ENCODE measurements at places on chromosomes 2 and 18. TPM values are rescaled to one million over a fixed set of nuclear protein-coding genes. Genes with fewer than 3 reads are reported as not detected.
A peak's percentile ranks its signal among the peaks of the same experiment; 100 is the strongest.

GRCh38 chr2:156481312-156481711 is 45.1 kb downstream of the GPD2 start:
- no peaks in the 10 kb centered on the region for H3K27me3 ChIP-seq
- H3K4me1 ChIP-seq: no peaks in the 10 kb centered on the region
- no peak for DNase-seq
- no peak overlapping the region for H3K27ac ChIP-seq
- no peak overlapping the region for H3K4me3 ChIP-seq
- peaks cover 5% of the 10 kb centered on the region for H3K36me3 ChIP-seq

DNA sequence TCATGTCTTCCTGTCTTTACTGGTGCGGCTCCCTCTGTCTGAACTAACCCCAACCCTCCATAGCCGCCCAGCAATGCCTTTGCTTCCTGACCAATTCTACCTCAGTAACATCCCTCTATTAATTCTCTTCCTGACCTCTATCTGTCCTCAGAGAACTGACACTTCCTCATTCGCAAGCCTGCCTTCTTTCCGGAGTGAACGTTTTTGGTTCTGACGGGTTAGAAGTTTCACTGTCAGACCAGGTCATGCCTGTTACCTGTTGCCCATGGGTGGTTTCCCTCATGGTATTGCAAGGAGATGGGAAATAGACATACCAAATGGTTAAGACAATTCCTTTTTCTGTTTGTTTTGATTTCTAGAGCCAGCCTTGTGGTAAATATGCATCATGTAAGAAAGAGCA is 453.4 kb upstream of the SLC14A2 start:
- no peaks in the 10 kb centered on the region for H3K36me3 ChIP-seq
- H3K27me3 ChIP-seq: no peaks in the 10 kb centered on the region
- H3K4me1 ChIP-seq: no peaks in the 10 kb centered on the region
- H3K4me3 ChIP-seq: no peak overlapping the region

DNA sequence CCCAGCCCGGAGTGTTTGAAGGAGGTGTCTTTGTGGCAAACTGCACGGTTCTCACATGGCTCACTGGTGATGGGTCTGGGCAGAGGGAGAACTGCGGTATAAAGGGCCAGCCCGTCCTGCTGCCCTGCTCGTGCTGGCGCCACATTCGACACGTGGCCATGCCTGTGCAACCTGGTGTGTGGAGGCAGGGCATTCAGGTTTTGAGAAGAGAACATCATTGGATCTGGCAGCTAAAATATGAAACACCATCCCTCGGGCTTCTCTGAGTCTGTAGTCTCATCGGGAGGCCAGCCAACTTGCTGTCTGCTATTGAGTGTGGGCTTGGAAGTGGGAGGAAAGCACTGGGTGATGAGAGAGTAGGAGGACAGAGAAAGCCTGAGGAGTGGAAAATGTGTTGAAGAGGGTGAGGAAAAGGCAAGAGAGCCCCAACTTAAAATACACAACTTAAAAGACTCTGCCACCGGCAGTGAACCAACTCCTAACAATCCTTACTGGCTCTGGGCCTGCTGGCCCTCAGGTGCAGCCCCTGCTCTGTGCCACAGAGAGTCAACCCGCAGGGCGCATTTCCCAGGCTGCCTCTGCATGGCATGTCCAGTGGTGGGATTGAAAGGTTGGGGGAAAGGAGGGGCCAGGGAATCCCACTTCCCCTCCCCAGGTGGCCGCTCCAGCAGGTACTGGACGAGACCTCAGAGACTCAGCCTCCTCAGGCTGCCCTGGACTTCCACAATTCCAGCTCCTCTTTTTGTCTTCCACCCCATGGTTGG is 112.7 kb upstream of the DLX2 start:
- no peak for DNase-seq
- no peaks in the 10 kb centered on the region for H3K27me3 ChIP-seq
- no peaks in the 10 kb centered on the region for H3K36me3 ChIP-seq
- H3K4me3 ChIP-seq: no peak overlapping the region

Gene DCAF17
- total RNA-seq: 29.7 TPM

DNA sequence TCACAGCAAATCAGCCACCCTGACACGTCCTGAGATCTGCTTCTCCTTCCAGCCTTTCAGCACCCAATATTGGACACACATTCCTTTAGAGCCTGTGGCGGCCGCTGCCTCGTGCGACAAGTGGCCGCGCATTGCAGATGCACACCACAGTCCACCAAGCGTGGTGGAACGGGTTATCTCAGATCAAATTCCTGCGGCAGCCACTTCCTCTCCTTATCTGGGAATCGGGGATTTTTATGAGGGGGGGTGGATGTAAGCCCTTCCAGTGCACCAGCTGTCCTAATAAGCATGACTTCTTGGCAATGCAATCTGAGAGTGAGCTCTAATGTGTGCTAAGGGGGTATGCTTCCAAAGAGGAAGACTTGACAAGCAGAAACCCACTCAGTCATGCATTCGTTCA is 18.3 kb upstream of the BMP10 start:
- no peaks in the 10 kb centered on the region for H3K27me3 ChIP-seq
- H3K4me3 ChIP-seq: no peak overlapping the region
- no peaks in the 10 kb centered on the region for H3K4me1 ChIP-seq
- no peaks in the 10 kb centered on the region for H3K36me3 ChIP-seq
- DNase-seq: no peak

GRCh38 chr2:43420389-43420801 is 175.4 kb downstream of the THADA start:
- no peaks in the 10 kb centered on the region for H3K36me3 ChIP-seq
- H3K27ac ChIP-seq: no peak overlapping the region
- peaks cover 17% of the 10 kb centered on the region for H3K4me1 ChIP-seq
- no peaks in the 10 kb centered on the region for H3K27me3 ChIP-seq
- DNase-seq: no peak

DNA sequence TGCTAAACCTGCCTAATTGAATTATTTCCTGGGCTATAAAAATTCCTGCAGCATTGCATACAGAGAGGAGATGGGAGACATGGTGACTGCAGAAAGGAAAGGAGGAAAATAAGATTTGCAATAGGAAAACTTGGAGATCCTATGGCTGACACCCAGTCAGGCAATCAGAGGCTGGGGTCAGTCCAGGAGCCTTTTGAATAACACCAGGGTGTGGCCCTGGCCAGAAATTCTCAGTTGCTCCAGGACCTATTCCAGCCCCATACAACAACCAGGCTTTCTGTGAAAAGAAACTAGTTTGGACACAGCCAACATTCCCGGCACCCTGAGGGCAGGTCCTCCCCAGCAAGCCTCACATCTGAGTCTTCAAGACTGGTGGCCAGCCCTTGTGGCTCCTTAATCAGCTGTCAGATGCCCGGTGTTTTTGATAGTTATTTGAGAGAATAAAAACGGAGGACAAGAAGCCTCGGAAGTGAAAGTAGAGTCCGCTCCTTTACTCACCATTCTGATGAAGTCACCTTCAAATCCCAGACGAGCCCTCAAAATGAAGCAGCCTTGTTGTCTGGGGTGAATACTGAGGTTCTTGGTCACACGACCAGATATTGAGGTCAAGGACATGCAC is 31.1 kb upstream of the GMCL1 start:
- no peaks in the 10 kb centered on the region for H3K36me3 ChIP-seq
- no peak overlapping the region for H3K4me3 ChIP-seq
- H3K27me3 ChIP-seq: no peaks in the 10 kb centered on the region
- DNase-seq: no peak
- H3K4me1 ChIP-seq: peaks cover 39% of the 10 kb centered on the region
- H3K27ac ChIP-seq: peak overlapping the region; percentile 77

- H3K4me3 ChIP-seq: no peak overlapping the region
- H3K27ac ChIP-seq: no peak overlapping the region
- no peak for DNase-seq
- H3K27me3 ChIP-seq: no peaks in the 10 kb centered on the region
- H3K36me3 ChIP-seq: no peaks in the 10 kb centered on the region
- H3K4me1 ChIP-seq: no peaks in the 10 kb centered on the region
Measured at GRCh38 chr2:207110715-207111114, 55.0 kb downstream of the KLF7 start.

DNA sequence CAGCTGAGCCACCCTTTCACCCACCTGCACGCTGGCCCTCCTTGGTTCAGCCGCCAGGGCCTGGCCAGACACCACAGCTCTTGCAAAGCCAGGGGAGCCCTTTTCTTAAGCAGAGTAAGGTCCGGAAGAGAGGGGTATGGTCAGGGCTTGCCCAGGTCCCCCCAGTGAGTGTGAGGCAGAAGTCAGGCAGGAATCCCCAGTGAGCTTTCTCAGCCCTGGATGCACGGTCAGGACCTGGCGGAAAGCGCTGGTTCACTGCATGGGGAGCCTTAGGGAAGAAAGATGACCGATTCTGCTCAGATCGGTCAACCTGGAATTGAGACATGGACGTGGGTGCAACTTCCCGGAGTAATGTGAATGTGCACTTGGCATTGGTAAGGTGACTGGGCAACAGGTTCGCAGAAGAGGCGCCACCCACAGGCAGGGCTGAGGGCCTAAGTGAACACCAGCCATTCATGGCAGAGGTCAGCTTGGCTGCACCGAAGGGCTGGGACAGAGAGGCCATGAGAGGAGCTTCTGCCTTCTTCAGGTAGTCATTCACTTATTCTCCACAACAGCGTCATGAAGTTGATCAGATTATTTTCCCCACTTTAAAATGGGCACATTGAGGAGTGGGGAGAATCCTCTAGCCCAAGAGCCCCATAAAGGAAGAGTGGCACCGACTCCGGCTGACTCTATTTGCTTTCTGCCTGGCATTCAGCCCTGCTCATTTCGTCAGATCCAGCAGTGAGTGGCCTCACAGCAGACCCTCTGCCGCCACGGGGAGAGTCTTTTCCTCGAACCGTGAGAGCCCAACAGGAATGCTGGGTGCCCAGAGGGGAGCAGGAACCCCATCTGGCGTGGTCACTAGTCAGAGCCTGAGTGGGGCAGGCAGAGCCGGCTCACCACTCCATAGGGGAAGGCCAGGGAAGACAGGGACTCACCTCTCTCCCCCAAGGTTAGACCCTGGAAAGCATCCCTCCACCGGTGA is 35.8 kb downstream of the SCTR start:
- H3K36me3 ChIP-seq: no peaks in the 10 kb centered on the region
- DNase-seq: no peak
- no peaks in the 10 kb centered on the region for H3K4me1 ChIP-seq
- H3K4me3 ChIP-seq: no peak overlapping the region

Gene OSR1
- total RNA-seq: 3.9 TPM

Gene TCF23
- not detected for total RNA-seq

DNA sequence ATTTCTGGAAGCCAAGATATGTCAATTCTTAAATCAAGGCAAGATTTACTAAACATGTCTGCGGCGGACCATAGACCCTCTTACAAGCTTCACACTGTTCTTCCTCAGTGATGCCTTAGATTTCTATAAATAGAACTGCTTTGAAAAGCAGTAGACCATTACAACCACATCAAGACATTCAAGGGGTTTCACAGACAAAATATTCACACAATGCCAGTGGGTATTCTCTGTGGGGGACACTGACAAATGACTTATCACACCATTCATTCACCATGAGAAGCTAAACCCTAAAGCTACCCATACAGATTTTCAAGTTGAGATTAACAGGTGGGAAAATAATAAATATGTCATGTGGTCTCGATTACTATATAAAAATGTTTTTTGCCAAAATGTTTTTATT is 15.9 kb upstream of the LRRTM4 start:
- no peaks in the 10 kb centered on the region for H3K4me1 ChIP-seq
- H3K36me3 ChIP-seq: no peaks in the 10 kb centered on the region
- H3K4me3 ChIP-seq: no peak overlapping the region
- H3K27ac ChIP-seq: no peak overlapping the region

DNA sequence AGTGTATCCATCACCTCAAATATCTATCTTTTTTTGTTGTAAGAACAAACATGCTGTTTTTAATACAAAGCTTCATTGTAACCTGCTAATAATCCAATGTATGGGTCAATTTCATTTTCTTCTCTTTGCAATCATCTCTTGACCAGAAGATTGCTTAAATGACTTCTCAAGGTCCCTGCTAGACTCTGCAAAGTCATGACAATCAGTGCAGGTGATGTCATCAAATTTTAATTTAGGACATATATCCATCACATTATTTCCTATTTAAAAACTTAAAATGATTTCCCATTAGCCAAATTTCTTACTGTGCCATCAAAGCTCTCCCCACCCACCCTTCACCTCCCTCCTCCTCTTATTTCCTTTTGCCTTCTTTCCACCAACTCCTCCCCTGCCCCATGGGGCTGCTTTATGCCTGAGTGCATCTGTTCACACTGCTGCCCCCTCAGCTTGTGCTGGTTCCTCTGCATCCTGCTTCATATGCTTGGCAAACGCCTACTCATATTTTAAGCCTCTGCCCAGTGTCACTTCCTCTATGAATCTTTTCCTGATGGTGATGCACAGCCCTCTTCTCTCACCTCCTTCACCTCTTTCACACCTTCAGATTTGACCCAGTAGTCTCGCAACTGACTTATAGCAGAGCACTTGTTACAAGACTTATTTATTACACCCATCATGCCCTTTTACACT is 20.3 kb downstream of the PLEK start:
- DNase-seq: no peak
- no peak overlapping the region for H3K4me3 ChIP-seq
- H3K27me3 ChIP-seq: no peaks in the 10 kb centered on the region
- H3K27ac ChIP-seq: no peak overlapping the region

DNA sequence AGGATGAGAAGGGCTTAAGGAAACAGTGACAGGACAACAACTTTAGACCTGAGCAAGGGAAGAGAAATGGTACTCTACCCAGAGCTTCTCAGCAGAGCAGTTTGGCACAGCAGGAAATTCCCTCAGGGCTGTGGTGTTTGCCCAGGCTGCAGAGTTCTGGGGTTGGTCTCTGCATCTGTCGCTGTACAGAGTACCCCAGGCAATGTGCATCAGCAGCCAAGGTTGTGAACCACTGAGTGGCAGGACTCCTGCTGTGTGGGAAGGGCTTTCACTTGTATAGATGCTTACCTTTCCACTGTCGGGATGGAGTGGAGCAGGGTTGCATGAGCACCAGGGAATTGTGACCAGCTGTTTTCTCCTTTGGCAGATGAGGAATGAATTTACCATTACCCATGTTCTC is 21.2 kb downstream of the STAMBP start:
- no peak for DNase-seq
- peaks cover 5% of the 10 kb centered on the region for H3K4me1 ChIP-seq
- H3K4me3 ChIP-seq: no peak overlapping the region
- H3K36me3 ChIP-seq: peaks cover 7% of the 10 kb centered on the region

Gene C2orf78
- not detected for total RNA-seq

Gene SERPINB7
- not detected for total RNA-seq

Gene MREG
- 7.7 TPM for total RNA-seq

Gene ST6GAL2
- 0.27 TPM for total RNA-seq

DNA sequence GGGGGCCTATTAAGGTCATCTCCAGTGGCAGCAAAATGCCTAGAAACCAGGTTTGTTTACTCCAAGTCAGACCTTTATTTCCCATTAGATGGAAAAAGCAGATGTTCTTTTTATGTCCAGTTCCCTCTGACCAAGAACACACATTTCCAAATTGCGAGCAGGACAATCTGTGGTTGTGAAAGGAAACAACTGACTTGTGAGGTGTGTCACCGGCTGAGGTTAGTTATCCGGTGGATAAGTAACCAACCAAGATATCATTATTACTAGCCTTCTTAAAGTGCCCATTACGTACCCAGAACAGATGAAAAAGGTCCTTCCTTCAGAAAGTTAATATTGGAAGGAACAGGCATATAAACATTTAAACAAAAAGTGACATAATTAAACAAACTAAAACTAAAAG is 112.9 kb downstream of the THADA start:
- no peaks in the 10 kb centered on the region for H3K27me3 ChIP-seq
- H3K4me3 ChIP-seq: no peak overlapping the region
- H3K27ac ChIP-seq: peak overlapping the region; percentile 41

Gene LONRF2
- total RNA-seq: 3.1 TPM

- peak overlapping the region; percentile 83 for H3K4me3 ChIP-seq
- no peaks in the 10 kb centered on the region for H3K27me3 ChIP-seq
- H3K36me3 ChIP-seq: no peaks in the 10 kb centered on the region
Measured at GRCh38 chr2:37343537-37344434, 644 bp upstream of the QPCT start.

- H3K27me3 ChIP-seq: no peaks in the 10 kb centered on the region
- H3K36me3 ChIP-seq: no peaks in the 10 kb centered on the region
Measured at GRCh38 chr2:146681991-146682390, 1162.8 kb upstream of the ACVR2A start.

Gene ABCB11
- 0.54 TPM for total RNA-seq

Data from Peyer's patch (tissue), 4 donors.